ENCODE measurements at places on chromosomes 7 and 10.

DNA sequence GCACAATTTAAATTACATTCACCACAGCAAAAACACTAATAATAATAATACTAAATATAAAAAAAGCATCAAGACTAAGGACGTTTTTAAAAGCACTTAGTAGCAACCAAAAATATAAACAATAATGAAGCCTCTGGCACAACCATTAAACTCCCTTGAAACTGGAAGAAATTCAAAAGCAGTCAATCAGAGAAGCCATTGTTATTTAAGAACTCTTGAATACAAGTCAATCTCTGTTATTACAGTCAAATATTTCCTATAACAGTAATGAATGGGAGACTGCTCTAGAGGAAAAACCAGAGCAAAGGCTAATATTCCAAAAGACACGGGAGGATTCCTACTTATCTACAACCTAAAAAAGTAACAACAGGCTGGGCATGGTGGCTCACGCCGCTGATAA, 164.2 kb downstream of the KMT2E start:
- DNase-seq: no peak

- DNase-seq: peak; percentile 21
These were observed 202.1 kb downstream of the PRPF18 start for GRCh38 chr10:13788711-13789447.

DNA sequence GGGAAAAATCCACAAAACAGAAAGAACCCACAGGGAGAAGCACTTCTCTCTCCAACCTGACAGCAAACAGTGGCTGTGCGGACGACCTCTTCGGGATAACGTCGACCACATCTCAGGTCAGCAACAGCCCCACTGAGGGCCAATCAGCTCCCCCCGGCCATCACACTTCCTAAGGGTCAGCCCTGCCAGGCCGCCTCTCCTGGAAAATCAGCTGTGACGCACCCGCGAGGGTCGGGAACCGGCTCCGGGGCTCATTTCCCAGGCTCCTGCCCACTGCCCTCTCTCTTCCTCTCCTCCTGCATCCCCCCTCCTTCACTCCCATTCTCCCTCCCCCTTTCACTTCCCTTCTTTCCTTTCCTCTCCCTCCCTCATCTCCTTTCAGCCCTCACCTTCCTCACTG, 118.3 kb downstream of the DIP2C start:
- no peak for DNase-seq

DNA sequence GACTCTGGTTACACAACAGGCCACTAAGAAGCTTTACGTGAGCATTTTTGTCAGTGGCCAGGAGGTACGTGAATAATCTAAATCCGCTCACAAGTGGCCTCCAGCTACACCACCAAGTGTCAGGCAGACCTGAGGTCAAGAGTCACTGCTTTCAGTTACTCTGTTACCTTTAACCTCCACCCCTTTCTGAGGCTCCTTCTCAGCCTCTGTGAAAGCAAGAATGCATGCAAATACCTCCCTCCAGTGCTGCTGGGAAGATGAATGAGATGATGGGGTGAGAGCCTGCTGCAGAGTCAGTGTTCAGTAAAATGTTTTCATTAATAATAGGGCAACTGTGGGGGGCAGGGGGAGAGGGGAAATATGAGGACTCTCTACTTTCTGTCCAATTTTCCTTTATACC, 11.2 kb downstream of the DDC start:
- DNase-seq: no peak

GRCh38 chr7:2165610-2166594, 66.8 kb downstream of the MAD1L1 start:
- DNase-seq: no peak

DNA sequence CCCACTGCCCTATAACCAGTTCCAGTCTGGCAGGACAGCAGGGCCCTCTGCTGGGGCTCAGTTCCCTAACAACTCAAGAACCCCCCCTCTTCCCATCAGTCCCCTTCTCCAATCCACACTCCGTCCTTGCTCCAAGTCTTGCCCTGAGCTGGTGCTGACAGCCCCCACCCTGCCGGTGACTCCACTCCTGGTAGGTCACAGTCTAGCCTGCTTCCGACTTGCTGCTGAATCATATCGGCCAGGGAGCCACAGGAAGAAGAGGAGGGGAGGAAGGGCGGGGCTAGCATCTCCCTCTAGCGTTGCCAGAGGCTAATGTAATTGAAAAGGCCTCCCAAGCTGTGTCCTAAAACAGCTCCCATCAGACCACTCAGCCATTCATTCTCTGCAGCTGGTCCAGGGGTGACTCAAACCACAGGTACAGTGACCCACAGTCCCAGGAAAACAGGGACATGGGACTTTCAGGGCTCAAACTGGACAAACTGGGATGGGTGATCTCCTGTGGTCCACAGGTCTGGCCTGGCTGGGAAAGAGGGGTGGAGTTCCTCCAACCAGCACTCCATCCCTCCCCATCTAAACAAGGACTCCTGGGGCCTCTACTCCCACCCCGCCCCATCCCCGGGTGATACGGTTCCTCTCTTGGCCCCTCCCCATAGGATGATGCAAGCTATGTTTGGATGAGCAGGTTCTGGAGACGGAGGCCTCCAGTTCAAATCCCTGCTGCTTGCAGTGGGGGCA, 158.8 kb downstream of the SH3PXD2A start:
- peak; percentile 87 for DNase-seq

DNA sequence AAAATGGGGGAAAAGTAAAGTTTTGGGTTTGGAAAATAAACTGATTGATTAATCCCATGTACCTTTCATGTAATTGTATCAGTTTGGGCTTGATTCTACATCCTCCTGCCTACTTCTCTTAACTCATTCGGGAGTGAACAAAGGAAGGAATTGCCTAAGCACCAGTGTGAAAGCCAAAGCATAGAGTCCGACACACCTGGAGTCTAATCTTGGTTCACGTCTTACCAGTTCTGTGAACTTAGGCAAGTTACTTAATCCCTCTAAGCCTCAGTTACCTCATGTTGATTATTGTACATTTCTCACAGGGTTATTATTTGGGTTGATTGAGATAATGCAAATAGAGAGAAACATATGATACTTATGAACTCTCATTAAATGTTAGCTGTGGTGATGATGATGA, 41.1 kb upstream of the PRPS1L1 start:
- no peak for DNase-seq

DNA sequence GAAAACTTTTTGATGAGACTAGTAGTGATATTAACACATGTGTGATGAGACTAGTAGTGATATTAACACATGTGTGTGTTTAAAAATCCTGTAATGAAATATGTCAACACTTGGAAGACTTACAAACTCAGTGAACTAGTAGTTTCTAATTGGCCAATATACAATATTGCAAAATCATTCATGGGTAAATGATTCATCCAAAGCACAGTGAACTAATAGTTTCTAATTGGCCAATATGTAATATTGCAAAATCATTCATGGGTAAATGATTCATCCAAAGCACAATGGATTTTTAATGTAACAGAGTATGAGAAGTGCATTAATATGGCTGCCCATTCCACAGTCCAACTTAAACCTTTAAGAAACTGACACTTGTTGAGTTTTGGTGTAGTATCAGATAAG, 77.8 kb downstream of the ATAD1 start:
- DNase-seq: no peak

GRCh38 chr10:8992009-8992408, 937.5 kb downstream of the GATA3 start:
- no peak for DNase-seq

- DNase-seq: no peak
These were observed 165.5 kb downstream of the MAGI2 start for GRCh38 chr7:79287981-79288380.

DNA sequence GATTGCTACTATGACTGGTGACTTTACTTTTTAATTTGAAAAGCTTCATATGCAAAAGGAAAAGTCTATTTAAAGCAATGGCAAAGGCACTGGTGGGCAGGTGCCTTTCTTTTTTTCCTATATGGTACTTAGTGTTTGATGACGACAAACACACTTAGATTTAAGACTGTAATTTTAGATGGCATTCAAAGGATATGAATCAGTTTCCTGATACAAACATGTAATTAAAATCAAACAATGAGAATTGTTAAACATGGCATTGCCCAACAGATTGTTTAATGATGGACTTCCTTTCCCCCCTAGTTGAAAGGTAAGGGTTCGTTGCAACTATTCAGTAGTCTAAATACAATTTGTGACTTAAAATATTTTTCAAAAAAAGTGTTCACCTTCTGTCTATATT, 106.5 kb upstream of the SEMA3C start:
- DNase-seq: no peak

GRCh38 chr10:83166344-83166743, 973.0 kb upstream of the GHITM start:
- no peak for DNase-seq

DNA sequence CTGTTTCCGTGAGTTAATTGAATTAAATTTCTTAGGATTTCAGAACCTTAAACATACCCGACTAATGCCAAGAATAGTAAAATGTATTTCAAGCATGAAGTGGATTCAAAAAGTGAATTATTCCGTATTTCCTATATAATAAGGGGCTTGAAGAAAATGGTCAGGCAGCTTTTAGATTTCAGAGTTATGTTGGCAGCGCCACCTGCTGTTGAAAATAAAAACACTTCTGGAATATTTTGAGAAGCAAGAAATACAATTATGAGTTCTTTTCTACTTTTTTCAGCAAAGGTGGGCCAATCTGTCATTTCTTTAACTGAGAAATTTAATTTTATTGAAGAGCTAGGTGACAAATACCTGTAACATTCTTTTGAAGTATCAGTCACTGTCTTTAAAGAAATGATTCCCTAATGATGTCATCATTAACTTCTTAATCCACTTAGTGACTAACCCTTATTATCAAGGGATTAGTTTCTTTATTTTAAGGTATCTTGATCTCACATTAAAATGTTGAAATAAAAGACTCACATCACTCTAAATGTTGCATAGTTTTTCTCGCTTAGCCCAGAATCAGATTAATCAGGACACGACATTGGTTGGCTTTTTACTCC, 36.6 kb upstream of the AGR3 start:
- DNase-seq: no peak

GRCh38 chr7:11667810-11668185, 164.2 kb downstream of the THSD7A start:
- no peak for DNase-seq
